ENCODE measurements at places on chromosomes 7 and 10. TPM values are rescaled to one million over a fixed set of nuclear protein-coding genes. Genes with fewer than 3 reads are reported as not detected.

DNA sequence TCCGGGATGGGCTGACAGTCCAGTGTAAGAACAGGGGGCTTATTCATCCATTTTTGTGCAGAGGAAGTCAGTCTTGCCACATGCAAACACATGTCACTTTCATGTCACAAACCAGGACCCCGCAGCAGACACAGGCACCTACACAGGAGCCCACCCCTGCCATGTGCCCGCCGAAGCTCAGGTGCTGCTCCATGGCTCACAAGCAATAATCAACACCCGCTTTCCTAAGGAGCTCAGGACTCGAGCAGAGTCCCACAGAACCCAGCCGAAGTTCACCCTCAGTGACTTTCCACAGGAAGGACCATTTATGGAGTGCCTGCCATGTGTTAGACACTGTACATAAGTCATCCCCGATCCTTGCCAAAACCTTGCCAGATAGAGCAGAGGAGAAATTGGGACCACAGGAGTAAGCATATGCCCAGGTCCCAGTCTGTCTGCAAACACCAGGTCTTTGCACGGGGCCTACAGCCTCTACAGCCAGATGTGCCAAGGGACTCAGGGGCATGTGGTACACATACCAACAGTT lies 99.4 kb downstream of the EBF3 start:
- no peak for DNase-seq

- no peak for DNase-seq
These were observed 13.8 kb upstream of the TECPR1 start for GRCh38 chr7:98265841-98266271.

Gene NCF1
- total RNA-seq, result 10.0 TPM

DNA sequence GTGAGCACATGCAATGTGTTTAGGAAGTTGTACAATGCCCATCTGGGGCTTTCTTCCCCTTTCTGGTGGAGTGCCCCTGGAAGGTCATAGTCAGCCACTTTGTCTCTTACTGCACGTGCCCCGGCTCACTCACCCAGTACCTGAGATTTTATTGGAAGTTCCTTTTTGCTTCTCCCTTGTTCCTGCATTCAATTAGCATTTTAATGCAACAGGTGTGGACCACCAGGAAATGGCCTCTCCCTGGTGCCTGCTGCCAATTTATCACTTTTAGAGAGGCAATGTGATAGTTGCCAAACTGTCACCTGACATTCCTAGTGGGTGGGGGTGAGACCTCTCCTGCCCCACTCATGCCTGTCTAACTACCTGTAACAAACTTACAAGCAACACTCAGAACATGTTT lies 293.4 kb upstream of the DKK1 start:
- no peak for DNase-seq

DNA sequence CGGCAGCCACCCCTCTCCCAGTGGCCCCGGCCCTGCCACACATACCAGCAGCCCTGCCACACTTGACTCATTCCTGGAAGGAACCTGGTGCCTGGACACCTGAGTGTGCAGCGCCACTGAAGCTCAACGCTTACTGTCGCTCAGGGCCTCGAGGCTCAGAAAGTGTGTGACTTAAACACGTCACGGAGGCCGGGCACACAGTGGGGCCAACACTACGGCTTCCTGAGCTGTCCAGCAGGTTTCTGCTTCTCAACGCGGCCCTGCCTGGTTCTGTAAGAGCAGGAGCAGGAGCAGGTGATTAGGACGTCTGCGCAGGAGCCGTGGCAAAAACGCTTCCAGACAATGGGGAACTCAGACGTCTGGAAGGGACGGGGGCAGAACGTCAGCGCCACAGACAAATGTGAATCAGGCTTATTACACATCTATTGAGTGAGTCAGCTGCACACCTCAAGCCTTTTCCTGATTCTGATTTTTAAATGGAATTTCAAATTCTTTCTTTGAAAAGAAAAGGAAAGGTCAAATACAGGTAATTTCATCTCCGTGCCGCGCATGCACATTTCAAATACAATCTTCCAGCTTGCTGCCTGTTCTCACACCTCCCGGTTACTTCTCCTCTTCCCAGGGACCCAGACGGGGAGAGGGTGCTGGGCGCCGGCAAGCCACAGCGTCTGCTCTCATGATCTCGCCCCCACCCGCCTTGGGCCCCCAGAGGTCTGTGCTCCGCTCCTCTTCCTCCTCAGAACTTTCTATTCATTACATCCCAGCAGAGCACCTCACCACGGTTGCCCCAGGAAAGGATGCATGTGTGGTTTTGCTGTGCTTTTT lies 66.6 kb downstream of the ADARB2 start:
- no peak for DNase-seq

GRCh38 chr7:88806280-88807037 lies 10.9 kb upstream of the TEX47 start:
- DNase-seq, result no peak

GRCh38 chr10:7857262-7857661 lies 39.0 kb downstream of the TAF3 start:
- DNase-seq, result no peak

Gene SLC26A5
- total RNA-seq, result not detected

DNA sequence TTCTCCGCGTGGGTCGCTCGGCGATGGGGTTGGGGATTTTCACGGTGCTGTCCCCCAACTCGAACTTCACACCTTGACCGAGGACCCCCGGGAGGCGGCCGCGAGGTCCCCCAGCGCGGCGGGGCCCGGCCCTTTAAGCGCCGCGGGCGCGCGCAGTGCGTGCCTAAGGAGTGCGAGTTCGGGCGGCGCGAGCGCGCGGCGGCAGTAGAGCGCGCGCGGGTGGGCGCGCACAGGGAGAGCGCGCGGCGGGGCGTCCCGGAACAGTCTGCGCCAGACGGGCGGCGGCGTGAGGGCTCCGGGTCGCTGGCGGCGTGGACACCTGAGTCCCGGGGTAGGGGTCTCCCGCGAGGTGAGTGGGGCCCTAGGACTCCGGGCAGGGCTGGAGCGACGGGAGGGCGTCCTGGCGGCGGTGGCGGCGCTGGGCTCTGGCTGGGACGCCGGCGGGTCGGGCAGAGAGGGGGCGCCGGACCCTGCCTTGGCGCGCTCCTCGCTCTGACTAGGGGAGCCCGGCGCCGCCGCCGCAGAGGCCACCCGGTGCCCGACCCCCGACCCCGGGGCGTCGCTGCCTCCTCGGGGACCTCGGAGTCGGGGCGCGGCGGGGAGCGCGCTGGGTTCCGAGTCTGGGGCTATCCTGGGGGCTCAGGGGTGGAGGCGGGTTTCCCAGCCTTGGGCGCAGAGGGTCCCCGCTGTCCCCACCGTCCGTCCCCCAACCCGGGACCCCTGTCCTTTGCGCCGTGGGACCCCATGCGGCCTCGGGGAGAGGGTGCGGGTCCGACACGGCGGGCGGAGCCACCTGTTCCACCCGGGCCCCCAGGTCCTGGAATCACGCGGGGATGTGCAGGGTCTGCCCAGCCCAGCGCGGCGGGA lies at the start of gene PROSER2:
TSS of gene PROSER2 (plus strand) at position 235 of the 867 bp plus-strand sequence. CDS start 28,722 bp downstream, outside the sequence.
- no peak for DNase-seq

GRCh38 chr7:953547-954327 lies 743 bp downstream of the ADAP1 start:
- no peak for DNase-seq

DNA sequence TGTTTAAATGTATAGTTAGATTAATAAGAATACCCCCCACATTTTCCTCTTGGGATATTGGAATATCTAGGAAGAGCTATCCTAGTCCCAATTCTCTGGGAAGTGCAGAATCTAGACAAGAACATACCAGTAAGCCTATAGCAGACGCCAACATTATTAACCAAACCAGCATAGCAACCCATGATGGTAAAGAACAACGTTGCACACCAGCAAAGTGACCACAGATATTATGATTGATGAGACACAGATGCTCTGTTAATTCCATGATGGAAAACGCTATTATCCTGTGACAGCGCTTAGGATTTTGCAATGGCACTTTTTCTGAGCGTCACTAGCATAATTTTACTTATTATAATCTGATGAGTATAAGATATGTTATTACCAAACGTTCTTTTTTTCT lies 603.1 kb upstream of the PCDH15 start:
- no peak for DNase-seq

DNA sequence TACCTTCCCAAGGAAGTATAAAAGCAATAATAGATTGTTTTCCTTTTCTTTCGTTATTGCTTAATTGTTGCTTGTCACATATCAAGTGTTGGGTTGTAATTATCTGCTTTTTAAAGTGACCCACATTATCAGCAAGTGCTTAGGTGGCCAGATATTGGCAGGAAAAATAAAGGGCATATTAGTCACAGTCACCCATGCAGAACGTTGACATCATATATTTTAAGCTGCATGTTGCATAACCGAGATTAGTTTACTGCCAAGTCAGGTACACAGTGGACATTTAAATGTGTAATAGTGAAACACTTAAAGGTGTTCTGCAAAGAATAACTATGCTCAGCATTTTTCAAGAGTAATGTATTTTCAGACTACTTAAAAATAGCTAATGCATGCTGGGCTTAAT lies 11.4 kb downstream of the NEBL start:
- no peak for DNase-seq

DNA sequence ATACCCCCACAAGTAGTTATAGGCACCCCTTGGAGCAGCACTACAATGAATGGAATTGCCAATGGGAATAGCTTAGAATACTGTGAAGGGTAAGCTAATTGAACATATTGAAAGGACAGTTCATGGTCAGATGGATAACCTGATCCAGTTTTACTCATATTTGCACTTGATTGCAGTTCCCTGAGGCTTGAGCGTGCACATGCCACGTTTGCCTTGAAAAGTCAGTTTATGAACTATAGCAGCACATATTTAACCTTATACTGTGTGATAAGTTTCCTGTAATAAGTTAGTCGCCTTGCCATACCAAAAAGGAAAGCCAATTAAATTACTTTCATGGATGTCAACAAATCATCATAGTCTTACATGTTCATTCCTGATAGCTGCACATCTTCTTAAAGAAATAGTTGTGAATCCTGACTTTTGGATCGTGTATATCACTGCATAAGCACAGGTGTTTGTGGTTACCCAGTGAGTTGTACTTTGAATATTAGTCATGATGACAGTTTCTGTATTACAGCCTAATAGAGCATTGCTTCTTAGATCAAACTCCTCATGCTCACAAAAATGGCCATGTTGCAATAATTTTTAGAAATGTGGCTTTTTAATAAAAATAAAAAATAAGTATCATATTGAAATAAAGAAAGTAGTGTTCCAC lies 21.6 kb downstream of the DNTT start:
- peak; percentile 45 for DNase-seq

Gene RNF32
- 1.1 TPM for total RNA-seq

Gene ST8SIA6
- total RNA-seq, result 1.2 TPM

- no peak for DNase-seq
These were observed 901 bp upstream of the CCNY start for GRCh38 chr10:35335133-35336083.

DNA sequence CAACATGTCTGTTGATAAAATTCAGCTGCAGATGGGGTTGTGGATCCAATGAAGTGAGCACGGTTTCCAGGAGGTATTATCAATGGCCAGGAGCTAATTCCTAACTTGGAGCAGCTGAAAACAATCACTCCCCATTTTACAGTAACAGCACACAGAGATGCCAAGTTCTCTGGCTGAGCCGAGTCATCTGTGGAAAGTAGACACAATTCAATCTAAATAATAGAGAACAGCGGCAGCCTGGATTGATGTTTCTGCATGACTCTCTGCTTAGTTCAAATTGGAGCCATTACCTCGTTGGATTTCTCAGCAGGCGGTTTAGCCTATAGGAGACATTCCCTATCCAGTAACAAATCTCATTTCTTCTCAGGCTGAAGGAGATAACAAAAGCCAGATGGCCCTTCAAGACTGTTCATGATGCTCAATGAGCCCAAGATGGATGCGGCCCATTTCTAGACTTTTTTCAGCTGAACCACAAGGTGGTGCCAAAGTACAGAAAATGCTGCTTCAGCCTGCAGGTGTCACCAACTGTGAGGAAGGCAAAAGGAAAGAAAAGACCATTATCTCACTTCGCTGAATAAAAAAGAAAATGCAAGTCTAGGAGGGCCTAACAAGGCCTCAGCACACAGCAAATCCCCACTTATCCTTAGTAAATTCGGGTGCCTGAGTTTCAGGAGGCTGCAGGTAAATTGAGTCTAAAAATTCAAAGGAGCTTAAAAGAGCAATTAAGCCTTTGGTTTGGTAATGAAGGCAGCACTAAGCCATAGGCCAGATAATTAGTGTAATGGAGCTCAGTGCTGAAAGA lies 83.7 kb downstream of the SLC16A9 start:
- DNase-seq, result no peak

DNA sequence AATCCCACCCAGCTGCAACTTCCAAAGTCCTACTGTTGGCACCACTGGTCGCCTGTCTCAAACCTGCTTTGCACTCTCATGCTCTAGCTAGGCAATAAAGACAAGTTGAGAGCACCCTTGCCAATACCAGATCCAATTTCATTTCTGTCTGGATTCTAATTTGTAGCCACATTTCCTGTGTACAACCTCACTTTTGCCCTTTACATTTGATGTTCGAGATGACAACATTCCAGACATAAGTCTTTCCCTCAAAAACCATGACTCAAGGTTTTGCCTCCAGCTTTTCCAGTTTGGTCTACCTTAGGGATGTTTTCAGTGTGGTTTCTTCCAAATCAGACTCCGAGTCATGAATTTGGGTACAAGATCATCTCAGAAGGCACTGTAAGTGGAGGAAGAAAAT lies 309.0 kb downstream of the GPAM start:
- no peak for DNase-seq

DNA sequence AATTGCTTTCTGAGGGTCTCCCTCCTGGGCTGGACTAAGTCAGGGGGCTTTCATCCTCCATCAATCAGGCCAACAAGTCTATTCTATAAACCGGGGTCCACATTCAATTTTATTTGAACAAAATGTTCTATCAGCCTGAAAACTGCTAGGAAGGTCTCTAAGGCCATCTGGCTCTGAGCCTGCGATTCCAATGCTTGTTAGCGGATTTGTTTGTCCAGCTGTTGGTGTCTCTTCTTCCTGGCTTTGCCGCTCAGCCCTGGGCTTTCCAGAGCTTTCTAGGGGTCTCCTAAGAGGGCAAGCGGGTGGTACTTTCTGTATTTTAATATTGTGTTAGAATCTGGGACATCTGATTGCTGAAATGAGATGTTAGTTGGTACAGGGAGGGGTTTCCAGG lies 136.7 kb downstream of the VIPR2 start:
- no peak for DNase-seq

DNA sequence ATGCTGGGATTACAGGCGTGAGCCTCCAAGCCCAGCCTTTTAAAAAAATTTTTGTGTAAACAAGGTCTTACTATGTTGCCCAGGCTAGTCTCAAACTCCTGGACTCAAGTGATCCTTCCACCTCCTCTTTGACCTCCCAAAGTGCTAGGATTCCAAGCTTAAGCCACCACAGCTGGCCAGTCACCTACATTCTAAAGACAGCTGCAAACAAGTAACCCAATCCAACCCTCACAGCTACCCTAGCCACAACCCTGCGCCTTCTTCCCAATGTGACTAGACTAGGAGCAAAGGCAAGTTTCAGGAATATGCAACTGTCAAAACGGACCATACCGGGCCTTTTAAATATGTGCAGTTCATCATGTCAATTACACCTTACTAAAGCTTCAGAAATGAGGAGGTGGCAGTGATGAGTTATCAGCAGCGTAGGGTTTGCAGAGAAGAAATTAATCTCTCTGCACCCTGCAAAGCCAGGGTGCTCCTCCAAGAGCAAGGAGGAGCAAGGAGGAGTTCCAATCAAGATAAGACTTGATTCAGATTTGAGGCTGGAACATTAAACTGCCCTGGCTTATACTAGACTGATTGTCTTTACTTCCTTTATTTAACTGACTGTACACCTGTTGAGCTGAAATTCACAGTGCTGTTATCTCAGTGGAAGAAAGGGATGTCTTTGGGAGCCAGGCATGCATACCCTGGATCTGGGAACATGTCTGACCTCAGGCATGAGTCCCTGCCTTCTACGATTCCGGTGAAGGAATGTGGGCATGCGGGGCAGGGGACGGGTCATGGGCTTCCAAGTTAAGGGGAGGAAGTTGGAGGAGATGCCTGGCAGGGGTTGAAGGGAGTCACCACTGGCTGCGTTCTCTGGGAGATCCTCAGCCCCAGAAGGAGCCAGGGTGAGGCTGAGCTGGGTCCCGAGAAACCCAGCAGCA lies 15.5 kb upstream of the TMEM120A start:
- DNase-seq, result no peak

Data from esophagus muscularis mucosa (tissue), 4 donors.